ENCODE measurements at places on chromosomes 13 and 19.

DNA sequence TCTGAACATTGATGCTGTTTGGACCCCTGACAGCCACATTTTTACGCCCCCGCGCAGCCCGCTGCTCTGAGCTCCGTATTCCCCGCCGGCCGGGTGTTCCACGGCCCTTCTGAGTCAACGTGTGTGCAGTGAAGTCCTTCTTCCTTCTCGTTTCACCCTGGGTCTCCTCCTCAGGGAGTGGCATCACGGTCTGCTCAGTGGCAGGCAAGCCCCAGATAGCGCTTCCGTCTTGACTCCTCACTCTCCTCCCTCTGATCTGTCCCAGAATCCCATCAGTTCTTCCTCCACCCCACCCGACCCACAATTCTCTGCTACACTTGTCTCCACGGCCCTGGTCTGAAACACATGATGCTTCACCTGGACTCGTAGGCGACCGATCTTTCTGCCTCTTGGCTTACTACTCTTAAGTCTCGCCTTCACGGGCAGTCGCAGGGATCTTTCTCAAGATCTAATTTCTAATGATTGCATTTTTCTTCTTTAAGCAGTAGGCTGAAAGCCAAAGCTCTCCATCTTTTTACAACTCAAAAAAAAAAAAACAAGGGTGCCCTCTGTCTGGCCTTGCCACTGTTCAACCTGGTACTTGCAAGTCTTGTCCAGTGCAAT, 33.9 kb downstream of the CCNE1 start:
- DNase-seq = no peak

DNA sequence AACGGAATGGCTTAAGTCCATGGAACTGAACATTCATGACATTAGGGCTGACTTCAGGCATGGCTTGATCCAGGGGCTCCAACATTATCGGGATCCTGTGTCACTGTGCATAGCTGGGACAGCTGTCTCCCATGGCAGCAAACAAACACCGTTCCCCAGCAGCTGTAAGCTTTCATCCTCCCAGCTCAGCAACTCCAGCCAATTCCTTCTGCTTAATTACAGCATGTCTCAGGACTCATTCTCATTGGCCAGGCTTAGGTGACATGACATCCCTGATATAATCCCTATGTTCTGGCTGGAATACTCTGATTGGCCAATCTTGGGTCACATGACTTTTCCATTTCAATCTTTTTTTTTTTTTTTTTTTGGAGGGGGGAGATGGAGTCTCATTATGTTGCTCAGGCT, 10.9 kb upstream of the TLE5 start:
- DNase-seq = peak; percentile 98

DNA sequence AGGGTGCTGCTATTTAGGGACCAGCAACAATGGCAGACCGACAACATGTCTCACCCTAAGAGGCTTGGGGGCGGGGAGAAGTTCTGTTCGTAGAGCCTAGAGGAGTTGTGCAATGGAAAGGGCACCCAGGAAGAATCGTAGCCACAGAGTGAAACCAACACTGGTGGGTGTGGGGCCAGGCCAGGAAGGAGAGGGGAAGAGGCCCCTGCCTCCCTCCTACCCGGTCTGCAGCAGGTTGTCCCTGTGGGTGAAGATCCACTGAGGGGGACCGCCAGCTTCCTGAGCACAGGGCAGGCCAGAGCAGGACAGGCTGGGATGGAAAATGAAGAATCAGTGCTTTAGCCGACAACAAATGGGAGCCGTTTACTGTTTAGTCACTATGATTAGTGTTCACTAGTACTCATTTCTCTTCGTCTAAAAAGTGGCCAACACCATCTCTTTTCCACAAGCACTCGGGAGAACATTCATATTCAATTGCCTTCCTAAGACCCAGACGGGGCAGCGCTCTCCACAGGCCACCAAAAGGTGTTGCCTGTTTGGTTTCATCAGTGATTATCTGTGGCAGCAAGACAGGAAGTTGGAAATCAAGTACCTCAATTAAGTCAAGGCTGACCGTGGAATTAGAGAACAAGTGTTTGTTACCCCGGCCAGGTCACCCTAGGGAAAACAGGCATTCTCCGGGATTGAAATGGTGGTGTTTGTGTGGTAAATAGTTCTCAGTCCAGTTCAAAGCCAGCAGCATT, 1.1 kb upstream of the ATP11A start:
- no peak for DNase-seq

- DNase-seq = no peak
Observed at GRCh38 chr13:31767175-31767900, 28.0 kb downstream of the RXFP2 start.

- DNase-seq = no peak
Observed at GRCh38 chr13:79745081-79745480, 264.1 kb downstream of the NDFIP2 start.

DNA sequence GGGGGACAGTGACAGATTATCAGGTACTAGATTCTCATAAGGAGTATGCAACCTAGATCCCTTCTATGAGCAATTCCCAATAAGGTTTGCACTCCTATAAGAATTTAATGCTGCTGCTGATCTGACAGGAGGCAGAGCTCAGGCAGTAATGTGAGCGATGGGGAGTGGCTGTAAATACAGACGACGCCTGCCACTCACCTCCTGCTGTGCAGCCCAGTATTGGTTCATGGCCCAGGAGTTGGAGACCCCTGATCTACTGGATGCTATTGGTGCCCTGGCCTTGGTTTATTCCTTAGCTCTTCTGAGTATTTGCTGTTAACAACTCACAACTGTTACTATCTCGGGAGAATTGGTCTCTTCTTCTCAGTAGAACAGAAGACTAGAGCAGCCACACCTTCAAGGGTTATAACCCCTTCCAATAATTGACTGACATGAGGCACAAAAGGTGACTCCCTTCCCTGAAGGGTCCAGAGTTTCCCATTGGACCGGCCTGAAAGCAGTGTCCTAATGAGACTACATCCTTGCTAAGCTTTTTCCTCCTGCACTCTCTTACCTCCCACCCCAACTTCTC, 35.0 kb upstream of the RBM26 start:
- no peak for DNase-seq

GRCh38 chr19:38025909-38026307, 118.9 kb downstream of the SIPA1L3 start:
- DNase-seq = no peak

DNA sequence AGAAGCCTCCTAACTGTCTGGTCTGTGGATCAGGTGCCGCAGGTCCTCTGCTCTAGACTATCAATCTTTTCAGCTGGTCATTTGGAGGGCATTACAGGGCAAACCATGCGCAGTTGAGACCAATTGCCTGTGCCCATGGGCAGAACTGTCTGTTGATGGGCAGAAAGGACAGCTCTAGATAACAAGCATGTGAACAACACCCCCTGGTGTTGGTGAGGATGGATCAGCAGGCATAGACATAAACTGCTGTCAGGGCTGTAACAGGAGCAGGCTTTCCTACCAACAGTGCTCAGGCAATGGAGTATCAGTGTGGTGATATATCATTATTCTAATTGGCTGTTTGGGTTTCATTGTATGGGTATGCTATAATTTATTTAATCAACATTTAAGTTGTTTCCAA, 104.7 kb upstream of the KL start:
- peak; percentile 9 for DNase-seq

DNA sequence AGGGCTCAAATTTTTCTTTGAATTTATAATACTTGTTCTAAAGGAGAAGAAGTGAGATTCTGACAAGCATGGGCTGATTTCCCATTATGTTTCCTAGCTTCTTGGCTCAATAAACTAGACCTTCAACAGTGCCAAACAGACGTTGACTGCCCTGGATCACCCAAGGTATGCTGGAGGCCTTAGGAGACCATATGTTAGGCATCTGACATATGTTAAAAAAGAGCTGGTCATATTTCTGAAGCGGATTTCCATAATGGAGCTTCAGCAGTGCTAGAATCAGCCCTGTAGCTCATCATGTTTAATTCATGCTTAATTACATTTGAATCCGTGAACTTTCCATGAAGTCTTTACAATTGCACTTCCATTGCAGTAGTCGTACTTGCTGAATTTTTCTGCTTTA, 653.3 kb downstream of the DIAPH3 start:
- DNase-seq = no peak

DNA sequence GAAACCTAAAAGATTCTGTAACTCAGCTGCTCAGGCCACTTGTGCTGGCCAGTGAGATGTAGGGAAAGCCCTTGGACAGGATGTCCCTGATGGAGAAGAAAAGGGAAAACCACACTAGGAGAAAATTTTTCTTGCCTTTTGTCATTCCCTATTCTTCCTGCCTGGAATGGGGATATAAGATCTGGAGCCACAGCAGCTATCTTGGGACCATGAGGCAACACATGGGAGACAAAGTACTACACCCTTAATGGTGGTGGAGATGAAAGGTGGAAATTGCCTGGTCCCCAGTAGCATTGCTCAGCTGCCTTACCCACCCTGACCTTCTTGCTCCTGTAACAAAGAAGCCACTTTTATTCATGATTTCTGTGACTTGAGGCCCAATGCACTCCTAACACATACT, 9.4 kb downstream of the RSPH6A start:
- no peak for DNase-seq

DNA sequence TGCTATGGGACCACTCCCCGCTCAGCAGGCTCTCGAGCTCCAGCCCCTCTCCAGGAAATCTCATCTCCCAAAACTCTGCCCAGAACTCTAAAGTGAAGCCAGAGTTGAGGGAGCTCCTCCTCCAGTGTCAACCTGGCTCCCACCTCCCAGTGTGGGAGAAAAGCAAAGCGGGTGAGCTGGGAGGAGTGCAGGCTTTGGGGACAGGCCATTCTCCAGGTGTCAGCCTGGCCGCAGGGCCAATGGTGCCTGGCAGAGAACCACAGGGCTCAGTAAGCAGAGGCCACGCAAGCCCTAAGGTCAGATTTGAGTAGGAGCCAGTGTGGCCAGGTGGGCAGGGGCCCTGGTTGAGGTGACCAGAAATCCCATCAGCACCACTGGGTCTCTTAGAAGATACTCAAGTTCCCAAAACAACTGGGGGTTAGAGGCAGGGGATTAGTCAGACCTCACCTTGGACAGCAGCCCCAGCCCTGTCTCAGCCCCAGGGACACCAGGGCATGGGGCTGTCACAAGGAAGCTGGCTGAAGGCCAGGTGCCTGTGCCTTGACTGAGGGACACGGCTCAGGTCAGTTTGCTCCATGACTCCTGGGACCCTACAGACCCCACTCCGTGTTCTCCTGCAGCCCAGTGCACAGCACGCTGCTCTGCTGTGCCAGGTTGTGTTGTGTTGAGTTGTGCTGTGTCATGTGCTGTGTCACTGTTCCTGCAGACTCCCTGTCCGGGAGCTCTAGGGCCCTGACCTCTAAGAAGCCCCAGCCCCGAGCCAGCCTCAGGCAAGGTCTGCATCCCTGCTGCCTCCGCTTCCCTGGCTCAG, 2.8 kb upstream of the ZNF181 start:
- DNase-seq = no peak

DNA sequence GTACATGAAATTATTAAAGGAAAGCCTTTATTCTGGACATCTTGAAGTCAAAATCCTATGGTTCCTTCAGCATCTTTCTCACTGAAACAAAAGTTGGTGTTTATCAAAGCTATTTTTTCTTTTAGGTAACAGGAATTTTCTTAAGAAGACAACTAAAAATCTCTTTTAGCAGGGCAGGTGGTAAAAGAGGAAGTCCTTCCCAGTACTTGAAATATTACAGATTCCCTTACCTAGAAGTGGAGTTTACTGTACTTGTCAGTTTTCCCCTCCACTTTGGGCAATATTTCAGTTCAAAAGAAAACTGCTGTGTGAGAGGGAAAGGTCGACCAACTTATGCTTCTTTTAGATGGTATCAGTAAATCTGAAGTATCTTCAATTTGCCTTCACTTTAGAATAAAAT, 64.3 kb upstream of the TDRD3 start:
- DNase-seq = no peak

DNA sequence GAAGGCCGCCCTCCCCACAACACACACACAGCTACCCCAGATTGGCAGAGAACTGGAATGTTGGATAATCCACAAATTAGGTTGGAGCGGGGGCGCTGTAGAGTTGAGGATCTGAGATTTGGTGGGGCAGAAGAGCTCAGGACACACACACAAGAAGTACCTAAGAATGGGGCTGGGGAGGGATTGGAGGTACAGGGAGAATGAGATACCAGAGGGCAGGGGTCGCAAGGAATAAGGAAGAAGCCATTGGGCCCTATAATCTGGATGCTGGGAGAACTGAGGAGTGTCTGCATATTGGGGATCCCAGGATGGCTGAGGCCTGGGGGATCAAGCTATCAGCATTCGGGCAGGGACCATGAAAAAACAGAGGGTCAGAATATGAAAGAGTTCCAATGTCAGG, 11.5 kb downstream of the SYT3 start:
- no peak for DNase-seq

DNA sequence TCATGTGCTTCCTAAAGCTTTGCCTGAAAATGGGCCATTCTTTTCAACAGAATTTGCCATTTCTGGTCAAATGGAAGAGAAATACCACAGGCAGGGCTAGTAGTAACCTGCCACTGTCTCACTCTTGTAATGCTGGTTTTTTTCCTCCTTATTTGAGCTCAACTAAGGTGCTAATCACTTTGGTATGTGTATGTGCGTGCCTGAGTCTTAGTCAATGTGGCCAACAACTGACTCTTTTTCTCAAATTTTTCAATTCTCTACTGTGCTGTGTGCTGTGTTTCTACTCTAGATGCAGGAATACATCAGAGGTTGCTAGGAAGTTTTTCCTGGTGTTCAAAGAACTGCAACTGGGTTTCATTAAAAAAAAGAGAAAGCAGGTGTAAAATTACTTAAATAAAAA, 870.2 kb downstream of the EFNB2 start:
- no peak for DNase-seq

DNA sequence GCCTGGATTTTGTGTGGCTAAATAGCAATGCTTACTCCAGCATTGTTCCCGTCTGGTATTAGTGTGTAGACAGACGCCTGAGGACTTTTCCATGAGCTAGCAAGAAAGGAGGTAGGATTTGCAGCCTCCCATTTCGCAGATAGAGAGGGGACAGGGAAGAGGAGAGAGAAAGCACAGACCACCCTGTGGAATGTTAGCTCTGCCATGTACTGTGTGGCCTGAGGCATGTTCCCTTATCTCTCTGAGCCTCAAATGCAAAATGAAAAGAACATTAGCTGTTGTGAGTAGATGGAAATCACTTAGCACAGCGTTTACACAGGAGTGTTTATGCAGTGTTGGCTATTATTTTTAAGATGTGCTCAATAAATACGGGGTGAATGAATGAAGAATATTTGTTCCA, 45.5 kb downstream of the OLFM4 start:
- DNase-seq = no peak

DNA sequence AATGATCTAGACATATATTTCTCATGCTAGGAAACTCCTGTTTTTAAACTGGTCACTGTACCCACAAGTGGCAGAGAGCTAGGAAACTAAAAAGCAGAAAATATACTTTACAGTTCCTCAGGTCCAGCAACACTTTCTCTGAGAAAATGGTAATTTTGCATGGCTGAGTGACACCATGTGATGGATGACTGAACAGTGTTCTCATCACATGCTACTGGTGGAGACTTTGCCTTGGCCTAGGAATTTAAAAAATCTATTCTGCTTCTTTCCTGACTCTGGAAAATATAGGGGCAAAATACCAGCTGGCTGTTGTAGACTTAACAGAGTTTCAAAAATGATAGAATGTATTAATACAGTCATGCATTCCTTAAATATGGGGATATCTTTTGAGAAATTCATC, 50.0 kb downstream of the LATS2 start:
- DNase-seq = no peak
